Activated T-helper 1 cell treated with Interleukin-2 at 50 U/mL for 16 hours (primary cell): ENCODE measurements at places on chromosomes 5 and 9.
A peak's percentile ranks its signal among the peaks of the same experiment; 100 is the strongest.

DNA sequence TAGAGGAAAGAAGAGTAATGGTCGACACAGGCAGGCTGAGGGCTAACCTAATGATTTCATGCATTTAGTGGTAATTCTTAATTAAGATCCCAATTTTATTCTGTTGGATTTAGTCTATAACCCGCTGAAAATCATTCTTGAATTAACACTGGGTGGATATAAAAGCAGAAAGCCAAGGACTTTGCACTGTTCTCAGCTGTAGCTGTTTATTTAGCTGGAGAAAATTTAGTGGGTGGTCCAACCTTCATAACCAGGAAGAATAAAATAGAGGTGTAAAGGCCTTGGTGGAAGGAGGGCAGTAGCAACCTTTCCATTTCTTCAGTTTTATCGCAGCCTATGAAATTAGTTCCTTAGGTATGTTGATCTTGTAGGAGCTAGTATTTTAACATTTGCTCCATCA lies 92.3 kb downstream of the GHR start:
- DNase-seq = no peak

DNA sequence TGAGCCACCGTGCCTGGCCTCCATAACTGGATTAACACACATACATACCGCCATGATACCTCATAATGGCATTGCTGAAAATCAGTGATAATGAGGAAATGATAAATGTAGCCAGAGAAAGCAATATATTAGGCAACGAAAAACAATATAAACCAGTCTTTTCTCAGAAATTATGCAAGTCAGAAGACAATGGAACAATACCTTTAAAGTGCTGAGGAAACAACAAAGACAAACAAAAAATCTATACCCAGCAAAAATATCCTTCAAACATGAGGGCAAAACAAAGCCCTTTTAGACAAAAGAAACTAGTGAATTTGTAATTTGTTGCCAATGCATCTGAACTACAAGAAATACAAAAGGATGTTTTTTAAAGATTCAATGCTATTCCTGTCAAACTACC lies 98.2 kb upstream of the TNFAIP8 start:
- DNase-seq = no peak

DNA sequence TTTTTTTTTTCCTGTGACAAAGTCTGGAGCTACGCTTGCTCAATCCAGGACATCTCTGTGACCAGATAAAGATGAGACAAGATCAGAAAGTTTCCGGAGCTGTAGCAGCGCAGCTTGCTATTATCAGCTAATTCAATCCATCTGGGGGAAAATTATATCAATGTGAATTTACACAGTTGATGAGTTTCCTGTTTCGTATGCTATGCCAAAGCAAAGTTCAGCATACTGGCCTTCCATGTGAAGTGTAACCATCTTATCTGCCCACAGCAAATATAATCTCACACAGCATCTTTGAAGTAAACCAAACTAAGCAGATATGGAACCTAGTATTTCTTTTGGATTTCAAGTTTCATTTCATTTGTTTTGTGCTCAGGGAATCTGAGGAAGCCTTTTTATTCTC lies 1767.7 kb downstream of the EFNA5 start:
- no peak for DNase-seq

GRCh38 chr9:98251551-98251950 lies 3.9 kb downstream of the TBC1D2 start:
- no peak for DNase-seq

DNA sequence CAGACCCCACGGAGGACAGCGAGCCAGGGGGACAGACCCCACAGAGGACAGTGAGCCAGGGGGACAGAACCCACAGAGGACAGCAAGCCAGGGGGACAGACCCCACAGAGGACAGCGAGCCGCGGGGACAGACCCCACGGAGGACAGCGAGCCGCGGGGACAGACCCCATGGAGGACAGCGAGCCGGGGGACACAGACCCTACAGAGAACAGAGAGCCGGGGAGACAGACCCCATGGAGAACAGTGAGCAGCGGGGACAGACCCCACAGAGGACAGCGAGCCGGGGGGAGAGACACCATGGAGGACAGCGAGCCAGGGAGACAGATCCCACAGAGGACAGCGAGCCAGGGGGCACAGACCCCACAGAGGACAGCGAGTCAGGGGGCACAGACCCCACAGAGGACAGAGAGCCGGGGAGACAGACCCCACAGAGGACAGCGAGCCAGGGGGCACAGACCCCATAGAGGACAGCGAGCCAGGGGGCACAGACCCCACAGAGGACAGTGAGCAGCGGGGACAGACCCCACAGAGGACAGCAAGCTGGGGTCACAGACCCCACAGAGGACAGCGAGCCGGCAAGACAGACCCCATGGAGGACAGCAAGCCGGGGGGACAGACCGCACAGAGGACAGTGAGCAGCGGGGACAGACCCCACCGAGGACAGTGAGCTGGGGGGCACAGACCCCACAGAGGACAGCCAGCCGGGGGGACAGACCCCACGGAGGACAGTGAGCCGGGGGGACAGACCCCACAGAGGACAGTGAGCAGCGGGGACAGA lies 4.4 kb upstream of the ZDHHC11 start:
- DNase-seq = no peak

DNA sequence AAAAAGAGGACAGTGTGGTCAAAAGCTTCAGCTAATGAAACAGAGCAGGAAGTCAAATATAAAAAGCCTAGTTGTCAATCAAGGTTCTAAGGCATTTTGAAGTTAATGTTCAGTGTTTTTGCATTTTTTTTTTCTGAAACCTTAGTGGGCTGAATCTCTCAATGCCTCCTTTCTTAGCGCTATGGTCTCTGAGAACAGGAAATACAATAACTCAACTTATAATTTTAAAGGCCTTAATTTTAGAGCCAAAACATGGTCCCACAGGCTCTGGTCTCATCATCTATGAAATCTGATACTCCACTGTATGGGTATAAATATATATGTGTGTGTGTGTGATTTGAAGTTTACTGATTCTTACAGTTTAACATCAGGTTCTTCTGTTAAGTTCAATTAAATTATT lies 63.3 kb upstream of the DPYSL3 start:
- no peak for DNase-seq

DNA sequence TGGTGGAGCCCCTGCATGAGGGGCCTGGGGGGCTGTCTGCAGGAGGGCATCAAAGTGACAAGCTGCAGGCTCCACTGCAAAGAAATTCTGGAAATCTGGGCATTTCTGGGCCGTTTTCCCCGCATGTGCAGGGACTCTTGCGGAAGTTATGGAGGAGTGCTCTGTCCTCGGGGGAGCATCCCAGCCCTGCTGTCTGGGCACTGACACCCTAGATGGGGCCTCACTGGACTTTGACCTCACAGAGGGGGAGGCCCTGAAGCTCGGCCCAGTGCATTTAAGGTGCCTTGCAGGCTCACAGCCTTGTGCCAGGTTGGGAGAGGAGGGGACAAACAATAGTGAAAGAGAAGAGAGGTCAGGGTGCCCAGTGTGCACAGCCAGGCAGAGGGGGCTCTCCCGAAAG lies 35.4 kb downstream of the LHX3 start:
- no peak for DNase-seq

DNA sequence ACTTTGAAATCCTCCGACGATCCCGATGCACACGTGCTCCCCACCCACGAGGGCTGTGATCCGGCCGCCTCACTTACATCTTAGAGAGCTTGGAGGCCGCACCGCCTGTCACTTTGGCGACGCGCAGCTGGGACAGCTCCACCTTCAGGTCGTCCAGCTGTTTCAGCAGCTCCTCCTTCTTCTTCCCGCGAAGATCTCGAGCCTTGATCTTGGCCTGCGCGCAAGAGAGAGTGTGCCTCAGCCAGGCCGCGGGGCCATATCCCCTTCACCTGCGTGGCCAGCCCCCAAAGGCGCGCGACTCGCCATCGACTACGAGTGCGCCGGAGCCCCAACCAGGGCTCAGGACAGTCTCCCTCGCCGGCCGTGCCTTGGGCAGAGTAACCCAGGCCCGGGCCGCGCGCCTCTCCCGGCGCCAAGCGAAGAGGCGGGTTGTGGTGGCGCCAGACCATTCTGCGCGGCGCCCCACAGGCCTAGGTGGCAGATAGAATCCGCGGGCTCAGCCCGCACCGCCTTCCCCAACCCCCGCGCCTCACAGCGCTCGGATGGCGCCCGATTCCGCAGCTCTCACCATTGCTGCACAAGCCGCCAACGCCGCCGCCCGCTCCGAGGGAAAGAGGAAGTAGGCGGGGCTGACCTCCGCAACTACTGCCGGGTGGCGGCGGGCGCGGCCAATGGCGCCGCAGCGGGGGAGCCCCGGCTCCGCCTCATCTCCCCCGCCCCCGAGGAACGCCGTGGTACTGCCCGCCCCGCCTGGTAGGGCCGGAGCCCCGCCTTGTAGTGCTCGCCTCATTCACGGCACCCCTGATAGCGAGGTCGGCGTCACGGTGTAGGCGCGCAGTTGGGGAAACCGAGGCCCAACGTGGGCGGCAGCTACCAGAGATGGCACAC lies at the start of the genes ARPC5L and RPL35:
Gene ARPC5L (plus strand): TSS at position 789 of the 888 bp plus-strand sequence. CDS start 7,161 bp downstream, outside the sequence.
Gene RPL35 (minus strand): TSS at position 616 of the 888 bp plus-strand sequence. CDS start 45 bp downstream, at position 571.
- peak; percentile 94 for DNase-seq

GRCh38 chr9:122466456-122466855 lies 11.3 kb downstream of the OR1J1 start:
- no peak for DNase-seq

GRCh38 chr9:34413231-34413852 lies 36.6 kb upstream of the MYORG start:
- no peak for DNase-seq
